A549 treated with RU486 at 1 μM for 4 hours (cell line): ENCODE measurements at places on chromosomes 5 and 9. TPM values are rescaled to one million over a fixed set of nuclear protein-coding genes. Genes with fewer than 3 reads are reported as not detected.

Gene LRRC14B
- not detected in 5 replicates for total RNA-seq

Gene C5orf52
- total RNA-seq = not detected in 5 replicates

Gene IL12B
- 0.03 TPM in 1 of 5 replicates, not detected in the others for total RNA-seq

Gene PALM2AKAP2
- total RNA-seq = 0.22 to 0.51 TPM (median 0.46 TPM) in 5 replicates

Gene KIF4B
- total RNA-seq = 0.02 to 0.06 TPM in 2 of 5 replicates, not detected in the others
